ENCODE measurements at places on chromosomes 6 and 20.

GRCh38 chr20:58480551-58481336, 34.5 kb downstream of the APCDD1L start:
- no peak for DNase-seq

DNA sequence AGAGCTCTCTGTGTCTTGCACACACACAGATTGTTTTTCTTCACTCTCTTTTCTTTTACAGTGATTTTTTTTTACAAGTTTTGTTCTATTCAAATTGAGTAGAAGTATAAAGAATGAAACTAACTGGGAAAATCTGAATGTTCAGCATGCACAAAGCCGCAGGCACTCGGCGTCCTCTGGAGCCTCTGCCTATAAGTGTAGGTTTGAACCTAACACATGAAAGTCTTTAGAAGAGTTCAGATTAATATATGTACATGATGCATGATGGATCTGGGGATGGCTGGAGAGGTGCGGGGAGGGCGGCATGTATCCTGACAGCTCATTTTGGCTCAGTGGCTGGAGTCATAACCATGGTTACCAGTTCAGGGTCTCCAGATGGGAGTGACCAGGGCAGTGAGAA, 301.1 kb upstream of the CDH4 start:
- no peak for DNase-seq

DNA sequence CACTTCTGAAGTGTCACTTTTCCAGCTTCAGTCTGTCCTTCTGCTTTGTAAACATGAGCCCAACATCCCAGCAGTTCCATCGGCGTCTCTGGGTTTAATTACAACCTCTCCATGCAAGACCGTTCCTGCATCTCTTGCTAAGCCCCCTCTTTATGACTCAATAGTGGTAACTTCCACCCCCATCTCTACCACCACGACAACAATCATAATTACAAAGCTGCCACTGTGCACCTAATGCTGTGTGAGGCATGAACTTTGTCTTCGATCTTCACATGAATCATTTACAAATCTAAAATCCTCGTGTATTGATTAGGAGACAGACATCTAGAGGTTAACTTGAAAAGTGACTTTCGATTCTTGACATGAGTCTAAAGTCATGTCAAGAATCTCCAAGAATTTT, 4.9 kb upstream of the CCR6 start:
- DNase-seq = no peak

GRCh38 chr6:75397656-75398465, 95.7 kb downstream of the FILIP1 start:
- no peak for DNase-seq

DNA sequence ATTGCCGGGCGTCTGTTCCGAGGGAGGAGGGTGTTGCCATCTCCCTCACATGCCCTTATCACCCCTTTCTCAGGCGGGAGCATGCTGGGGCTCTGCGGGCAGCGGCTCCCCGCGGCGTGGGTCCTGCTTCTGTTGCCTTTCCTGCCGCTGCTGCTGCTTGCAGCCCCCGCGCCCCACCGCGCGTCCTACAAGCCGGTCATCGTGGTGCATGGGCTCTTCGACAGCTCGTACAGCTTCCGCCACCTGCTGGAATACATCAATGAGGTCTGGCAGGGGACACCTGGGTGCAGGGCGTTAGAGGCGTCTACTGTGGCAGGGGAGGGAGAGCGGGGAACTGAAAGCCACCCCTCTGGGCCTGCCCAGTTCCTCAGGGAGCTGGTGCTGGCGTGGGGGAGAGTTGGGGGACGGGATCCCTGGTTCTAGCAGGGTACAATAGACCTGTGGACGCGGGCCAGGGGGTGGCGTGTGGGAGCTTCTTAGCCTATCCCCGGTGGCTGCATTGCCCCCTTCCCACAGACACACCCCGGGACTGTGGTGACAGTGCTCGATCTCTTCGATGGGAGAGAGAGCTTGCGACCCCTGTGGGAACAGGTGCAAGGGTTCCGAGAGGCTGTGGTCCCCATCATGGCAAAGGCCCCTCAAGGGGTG, 697 bp downstream of the PPT2 start:
- DNase-seq = no peak

GRCh38 chr6:111013144-111013915, 31.5 kb downstream of the RPF2 start:
- DNase-seq = no peak

DNA sequence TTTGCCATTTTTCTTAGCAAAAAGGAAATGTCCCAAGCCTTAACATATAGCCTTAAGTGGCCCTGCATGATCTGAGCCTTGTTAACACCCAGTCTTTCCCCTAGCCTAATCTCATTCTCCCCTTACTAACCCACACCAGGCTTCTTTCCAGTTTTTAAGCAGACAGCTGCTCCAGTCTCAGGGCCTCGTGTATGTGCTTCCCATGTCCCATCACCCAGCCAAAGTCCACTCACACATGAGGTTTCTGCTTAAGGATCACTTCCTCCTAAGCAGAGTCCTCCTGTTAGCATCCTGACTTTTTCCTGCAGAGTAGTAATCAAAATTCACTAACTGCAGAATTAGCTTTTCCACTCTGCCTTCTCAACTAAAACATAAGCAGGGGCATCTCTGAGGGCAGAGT, 96.1 kb downstream of the SMLR1 start:
- no peak for DNase-seq

- DNase-seq = no peak
Measured at GRCh38 chr6:125806813-125807212, 16.1 kb downstream of the NCOA7 start.

GRCh38 chr6:107660839-107661238, 163.3 kb downstream of the SCML4 start:
- DNase-seq = no peak

- no peak for DNase-seq
Measured at GRCh38 chr20:9610665-9611064, 96.3 kb downstream of the LAMP5 start.

DNA sequence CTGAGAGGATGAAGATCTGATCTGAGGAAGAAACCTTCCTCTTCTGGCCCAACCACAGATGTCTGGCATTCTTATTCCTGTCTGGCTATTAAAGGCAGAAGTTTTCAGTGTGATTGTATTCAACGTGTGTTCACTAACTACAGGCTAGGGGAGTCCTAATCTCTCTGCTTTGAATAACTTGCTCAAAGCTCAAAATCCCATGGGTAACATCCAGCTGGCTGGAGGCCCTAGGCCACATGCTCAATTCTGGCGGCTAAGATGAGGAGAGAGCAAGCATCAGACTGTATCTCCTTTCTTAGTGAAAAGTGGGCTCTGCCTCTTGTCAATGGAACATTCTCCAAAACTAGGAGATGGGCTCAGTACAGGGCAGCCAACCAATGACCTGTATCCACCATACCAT, 478.0 kb downstream of the KIF16B start:
- no peak for DNase-seq

- no peak for DNase-seq
Measured at GRCh38 chr20:50394569-50394968, 115.6 kb upstream of the PTPN1 start.

DNA sequence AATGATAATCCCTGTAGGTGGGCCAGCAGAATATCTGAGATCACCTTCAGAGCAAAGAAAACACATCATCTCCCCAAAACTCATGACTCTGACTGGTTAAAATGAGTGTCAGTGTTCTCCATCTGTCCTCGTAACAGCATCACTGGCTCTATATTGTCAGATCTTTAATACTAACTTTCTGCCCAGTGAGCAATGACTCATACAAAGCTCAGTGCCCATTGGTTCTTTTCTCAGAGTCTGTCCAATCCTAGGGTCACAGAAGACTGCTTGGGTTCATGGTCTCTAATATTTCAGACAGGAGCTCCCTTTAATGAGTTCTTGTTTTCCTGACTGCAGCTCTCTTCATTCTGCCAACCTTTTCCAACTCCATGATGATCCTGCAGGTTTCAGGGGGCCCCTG, 36.4 kb downstream of the HLA-DPB1 start:
- no peak for DNase-seq

- no peak for DNase-seq
Measured at GRCh38 chr6:169558378-169558773, 143.5 kb downstream of the WDR27 start.

DNA sequence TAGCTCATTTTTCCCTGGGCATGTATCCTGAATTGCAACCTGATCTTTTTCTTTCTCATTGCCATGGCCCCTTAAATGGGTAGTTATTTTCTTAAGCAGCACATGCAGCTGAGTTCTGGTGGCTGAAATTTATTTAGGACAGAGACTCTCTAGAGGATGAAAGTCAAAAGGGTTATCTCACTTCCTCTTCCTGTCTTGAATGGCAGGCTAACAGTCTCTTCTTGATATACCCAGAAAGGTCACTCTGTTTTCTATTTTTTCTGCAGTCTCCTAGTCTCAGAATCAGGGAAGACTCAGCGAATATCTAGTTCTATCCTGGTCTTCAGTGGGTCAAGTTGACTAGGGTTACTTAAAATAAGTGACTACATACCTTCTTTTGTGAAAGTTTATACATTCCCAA, 243.3 kb downstream of the EPHA7 start:
- DNase-seq = no peak

GRCh38 chr6:142265476-142265875, 36.3 kb upstream of the ADGRG6 start:
- DNase-seq = no peak

DNA sequence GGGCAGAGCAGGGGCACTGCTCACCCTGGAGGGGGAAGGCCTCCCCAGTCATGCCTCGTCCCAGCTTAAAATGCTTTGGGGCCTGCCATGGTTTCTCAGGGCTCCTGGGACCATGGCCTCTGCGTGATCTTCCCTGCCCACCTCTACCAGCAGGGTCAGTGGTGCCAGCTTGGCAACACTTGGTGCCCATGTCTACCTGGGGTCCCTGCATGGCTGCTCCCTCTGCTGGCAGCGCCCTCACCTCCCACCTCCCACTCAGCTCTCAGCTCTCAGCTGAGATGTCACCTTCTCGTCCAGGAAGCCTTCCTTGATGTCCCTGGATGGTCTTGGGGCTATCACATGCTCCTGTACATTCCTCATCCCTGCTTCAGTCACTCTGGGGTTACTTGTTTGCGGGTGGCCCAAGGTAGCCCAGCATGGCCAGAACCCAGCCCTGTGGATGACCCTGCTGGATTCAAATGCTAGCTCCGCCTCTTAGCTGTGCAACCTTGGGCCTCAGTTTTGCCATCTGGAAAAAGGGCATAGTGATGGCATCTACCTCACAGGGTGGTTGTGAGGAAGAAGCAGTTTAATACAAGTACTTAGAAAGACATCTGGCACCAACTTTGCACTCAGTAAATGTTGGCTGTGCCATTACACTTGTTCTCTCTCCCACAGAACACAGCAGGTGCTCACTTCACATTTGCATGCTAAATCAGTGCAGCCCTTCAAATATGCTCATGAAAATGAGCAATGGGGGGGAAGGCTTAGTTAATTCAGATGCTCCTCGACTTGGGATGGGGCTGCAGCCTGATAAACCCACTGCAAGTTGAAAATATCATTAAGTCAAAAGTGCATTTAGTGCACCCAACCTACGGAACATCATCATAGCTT, 53.5 kb upstream of the PTPN1 start:
- no peak for DNase-seq

DNA sequence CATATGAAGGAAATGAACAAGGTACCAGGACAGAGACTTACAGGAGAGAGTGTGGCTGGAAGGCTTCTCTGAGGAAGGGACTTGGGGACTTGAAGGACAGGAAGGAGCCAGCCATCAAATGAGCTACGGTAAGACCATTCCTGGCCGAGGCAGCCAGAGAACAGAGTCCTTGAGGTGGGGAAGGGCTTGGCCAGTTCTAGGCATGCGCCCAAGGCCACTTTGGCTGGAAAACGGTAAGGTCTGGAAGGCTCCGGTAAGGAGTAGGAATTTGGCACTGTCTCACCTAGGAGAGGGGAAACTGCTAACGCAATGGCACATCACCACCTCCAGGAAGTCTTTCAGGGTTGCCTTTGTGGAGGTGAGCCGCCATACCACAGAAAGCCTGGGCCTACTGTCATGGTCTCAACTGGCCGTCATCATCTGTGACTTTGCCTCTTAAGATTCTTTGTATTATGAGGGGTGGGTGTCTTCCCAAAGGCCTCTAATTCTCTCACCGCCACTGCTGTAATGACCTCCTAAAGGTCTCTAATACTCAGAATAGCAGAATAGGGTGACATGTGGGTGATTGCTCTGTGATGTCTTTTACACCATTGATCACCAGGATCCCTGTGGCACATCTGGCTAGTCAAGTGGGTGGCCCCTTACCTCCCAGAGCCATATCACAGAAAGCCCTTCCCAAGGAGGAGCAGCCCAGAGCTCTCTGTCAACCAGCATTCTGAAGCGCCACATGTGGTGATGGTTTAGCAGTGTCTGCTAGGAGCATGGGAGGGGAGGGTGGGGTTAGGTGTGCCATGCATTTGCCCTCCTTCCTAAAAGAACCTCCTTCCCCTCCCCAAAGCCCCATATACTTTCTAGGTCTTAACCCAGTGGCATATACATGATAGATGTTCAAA, 17.7 kb upstream of the STX16 start:
- no peak for DNase-seq

DNA sequence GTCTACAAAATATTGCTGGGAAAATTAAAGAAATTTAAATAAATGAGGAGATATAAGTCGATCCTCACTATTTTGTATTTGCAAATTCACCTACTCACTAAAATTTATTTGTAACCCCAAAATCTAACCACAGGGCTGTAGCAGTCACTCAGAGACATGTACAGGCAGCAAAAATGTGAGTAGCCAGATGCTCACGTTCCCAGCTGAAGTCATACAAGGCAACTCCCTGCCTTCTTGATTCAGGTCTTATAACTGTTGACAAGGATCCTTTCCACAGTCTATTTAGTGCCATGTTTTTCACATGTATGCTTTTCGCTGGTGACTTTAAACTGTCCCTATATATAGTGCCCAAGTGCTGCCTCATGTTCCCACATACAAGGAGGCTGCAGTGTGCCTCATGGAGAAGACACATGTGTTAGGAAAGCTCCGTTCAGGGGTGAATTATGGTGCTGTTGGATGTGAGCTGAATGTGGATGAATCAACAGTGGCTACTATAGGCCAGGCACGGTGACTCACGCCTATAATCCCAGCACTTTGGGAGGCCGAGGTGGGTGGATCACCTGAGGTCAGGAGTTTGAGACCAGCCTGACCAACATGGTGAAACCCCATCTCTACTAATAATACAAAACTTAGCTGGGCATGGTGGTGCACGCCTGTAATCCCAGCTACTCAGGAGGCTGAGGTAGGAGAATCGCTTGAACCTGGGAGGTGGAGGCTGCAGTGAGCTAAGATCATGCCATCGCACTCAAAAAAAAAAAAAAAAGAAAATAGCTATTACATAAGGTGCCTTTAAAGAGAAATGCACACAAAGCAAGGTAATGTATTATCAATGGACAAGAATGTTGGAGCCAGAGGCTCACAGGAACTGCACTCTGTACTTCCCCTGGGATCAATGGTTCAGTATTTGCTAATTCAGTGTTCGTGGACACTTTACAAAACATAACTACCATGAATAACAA, 55.3 kb downstream of the STK35 start:
- DNase-seq = no peak

Data from vagina (tissue), 2 donors.